ENCODE measurements at places on chromosomes 7 and 10.

GRCh38 chr10:97532935-97533671 lies 34.4 kb downstream of the UBTD1 start:
- no peak for DNase-seq

- DNase-seq, result no peak
Measured at GRCh38 chr7:36601601-36602000, 122.7 kb downstream of the AOAH start.

DNA sequence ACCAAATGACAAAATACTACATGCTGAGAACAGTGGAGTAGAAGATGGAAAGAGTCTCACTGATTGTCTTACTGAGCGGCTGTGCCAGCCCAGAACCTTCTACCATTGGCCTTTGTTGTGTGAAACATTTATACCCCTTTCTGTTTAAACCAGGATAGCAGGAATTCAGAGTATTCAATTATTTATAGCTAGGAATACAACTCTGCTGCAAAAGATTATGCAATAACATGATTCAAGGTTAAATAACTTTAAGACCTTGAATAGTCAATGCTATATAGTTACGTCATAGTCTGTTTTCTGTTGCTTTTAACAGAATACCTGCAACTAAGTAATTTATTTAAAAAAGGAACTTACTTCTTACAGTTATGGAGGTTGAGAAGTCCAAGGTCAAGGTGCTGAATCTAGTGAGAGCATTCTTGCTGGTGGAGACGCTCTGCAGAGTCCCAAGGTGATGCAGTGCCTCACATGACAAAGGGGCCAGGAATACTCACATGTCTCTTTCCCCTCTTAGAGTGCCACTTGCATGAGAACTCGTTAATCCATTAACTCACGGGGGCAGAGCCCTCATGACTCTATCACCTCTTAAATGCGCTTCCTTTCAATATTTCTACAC lies 371.8 kb downstream of the MDFIC start:
- DNase-seq, result no peak

GRCh38 chr7:145378197-145378596 lies 542.3 kb upstream of the TPK1 start:
- no peak for DNase-seq

GRCh38 chr7:138738114-138738513 lies 37.0 kb upstream of the SVOPL start:
- DNase-seq, result no peak

- no peak for DNase-seq
Measured at GRCh38 chr10:104054430-104054829, 31.2 kb downstream of the COL17A1 start.

GRCh38 chr7:129168231-129169021 lies 20.0 kb upstream of the SMO start:
- no peak for DNase-seq

- no peak for DNase-seq
Measured at GRCh38 chr7:29965030-29965429, 24.6 kb downstream of the SCRN1 start.

DNA sequence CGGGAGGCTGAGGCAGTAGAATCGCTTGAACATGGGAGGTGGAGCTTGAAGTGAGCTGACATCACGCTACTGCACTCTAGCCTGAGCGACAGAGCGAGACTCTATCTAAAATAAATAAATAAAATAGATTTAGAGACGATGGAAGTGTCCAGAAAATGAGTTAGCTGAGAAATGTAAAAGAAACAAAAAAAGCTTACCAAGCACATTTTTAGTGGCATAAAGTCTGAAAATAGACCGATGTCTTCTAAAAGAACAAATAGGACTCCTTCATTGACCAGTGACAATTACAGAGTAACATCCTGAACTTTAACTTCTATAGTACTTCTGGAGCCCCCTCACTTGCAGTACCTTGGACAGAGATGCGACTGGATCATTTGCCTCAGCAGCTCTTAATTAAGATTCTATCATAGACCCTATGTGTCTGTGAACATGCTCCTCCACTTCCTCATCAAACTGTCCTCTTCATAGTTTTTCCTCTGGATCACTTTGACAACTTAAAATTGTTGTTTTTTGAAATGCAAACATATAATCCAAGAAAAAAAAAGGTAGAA lies 25.2 kb upstream of the SRPK2 start:
- no peak for DNase-seq

DNA sequence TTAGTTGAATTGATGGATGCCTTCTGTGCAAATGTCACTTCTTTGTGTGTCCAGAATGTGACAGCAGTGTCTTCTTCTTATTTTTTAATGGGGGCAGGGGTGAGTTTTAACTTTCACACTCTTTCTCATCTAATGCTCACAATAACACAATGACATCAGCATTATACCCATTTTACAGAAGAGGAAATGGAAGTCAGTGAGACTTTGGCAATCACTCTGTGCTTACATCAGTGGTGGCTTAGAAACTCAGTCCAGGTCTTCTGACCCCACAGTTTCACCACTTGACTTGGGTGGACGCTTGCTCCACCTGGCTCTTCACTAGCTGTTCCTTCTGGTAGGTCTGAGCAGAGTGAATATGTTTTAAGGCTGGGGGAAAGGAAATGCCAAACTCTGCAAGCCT lies 124.0 kb downstream of the PRKCQ start:
- no peak for DNase-seq

DNA sequence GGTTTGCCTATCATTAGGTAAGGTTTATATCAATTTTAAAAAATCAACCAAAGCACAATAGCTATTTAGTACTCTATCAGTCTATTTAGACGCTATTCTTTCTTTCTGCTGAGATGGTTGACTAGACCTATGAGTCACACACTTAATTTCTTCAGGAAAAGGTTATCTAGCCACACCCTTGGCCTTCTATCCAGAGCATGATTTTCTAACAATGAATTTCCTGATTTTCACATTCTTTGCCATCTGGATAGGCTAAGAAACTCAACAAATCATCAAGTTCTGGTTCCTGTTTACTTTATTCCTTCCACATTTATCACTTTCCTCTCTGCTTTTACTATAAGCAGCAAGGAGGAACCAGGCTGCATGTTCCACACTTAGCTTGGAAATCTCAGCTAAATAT lies 8.1 kb downstream of the PRPS1L1 start:
- DNase-seq, result no peak

- no peak for DNase-seq
Measured at GRCh38 chr10:133009218-133009950, 67.0 kb upstream of the CFAP46 start.

DNA sequence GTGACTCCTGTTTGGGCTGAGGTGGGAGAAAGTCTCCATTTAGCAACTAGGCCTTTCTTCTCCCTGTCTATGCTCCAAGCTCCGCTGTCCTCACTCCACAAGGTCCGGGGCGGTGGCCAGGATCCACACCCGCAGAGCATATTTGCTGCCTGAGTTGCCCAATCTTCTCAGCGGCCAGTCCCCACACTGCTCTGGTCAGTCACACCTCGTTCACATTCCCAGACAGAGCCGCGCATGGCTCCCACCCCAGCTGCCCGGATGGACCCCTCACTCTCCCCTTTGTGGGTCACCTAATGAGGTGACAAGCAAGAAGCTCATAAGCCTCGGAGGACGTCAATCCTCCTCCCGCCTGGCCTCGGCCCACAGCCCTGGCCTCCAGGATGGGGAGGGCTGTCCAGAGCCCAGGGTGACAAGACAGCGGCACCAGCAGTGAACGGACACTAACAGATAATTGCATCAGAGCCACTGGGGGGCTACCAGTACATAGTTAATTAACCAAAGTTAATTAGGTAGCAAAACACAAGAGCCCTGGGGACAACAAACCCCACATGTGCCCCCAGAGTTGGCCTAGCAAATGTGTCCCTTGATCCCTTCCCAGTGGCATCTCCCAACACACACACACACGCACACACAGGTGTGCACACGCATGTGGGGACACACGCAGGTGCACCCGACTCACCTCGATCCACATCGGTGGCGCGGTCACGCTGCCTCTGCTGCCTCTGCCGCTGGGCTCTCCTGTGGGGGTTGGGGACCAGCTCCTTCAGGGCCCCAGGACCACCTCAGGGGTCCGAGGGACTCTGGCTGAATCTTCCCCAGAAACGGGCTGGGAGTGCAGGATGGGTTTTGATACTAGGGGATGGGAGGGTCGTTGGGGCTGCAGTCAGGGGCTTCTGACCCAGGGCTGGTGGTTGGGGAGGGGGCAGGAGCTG lies 11.8 kb downstream of the EPHA1 start:
- no peak for DNase-seq

DNA sequence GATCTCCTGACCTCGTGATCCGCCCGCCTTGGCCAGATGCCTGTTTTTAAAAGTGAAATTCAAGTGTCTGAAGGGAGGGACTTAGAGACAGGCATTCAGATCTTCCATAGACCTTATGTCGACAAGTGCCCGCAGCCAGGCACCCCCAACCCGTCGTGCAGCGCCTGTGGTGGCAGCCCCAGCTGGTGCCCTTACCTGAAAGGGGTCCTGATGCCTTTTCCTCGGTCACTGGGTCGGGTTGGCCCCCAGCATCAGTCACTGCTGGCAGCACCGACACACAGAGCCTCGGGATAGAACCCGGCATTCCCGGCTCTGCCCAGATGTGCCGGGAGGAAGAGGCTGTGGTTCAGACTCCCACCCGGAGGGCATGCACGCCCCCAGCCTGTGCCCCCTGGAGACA lies 23.3 kb downstream of the LRRC27 start:
- no peak for DNase-seq

DNA sequence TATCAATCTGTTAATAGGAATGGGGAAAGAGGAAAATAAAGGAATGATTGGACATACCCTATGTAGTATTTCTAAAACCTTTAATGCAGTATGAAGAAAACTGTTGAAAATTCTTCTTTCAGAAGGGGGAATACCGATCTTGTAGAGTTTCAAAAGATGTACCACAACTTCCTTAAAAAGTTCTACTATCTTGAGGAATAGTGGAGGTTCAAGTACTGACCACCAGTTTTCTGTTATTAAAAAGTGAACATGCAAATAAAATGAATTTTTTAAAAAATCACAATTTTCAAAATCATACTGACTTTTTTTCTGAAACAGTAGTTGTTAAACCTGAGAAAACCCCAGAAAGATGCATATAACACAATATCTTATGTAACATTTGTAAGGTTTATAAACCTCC lies 86.5 kb downstream of the HERC4 start:
- no peak for DNase-seq

DNA sequence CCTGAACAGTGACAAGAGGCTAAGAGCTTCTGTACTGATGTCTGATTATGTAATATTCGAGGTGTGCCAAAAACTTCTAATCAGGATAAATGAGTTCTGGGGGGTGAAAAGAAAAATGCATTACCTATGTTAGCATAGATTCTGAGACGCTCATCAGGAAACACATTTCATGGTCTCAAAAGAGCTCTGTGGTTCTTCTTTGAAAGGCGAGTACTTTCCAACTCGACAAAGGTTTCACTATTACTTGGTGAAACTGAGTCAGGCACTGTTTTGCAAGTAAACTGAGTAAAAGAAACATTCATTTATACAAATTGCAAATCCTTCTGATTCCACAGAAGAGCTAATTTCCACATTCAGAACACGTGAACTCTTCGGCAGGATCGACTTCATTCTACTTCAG lies 523.2 kb downstream of the GATA3 start:
- no peak for DNase-seq

- no peak for DNase-seq
Measured at GRCh38 chr10:117166418-117167345, 28.6 kb upstream of the VAX1 start.

- DNase-seq, result no peak
Measured at GRCh38 chr10:132264306-132264950, 43.3 kb downstream of the STK32C start.

GRCh38 chr10:75032813-75033212 lies 78.6 kb upstream of the SAMD8 start:
- DNase-seq, result no peak

DNA sequence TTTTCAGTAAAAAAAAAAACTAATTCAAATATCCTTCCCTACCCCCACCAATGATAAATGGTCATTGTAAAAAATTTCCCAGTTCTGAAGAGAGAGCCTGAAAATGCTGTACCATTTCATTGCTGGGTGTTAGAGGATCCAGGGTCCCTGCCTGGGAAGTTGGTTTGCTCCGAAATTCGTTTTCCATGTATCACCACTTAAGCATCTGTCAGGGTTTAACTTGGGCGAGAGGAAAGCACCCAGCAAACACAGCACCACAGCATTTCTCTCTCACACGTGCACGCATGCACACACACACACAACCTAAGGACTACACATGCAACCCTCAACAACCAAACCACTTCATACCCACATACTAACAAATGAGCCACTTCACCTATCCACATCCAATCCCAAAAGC lies 42.1 kb upstream of the EMX2 start:
- no peak for DNase-seq

GRCh38 chr7:139697056-139697455 lies 80.7 kb downstream of the HIPK2 start:
- DNase-seq, result no peak

- DNase-seq, result no peak
Measured at GRCh38 chr7:140059273-140060242, 3.2 kb downstream of the PARP12 start.

DNA sequence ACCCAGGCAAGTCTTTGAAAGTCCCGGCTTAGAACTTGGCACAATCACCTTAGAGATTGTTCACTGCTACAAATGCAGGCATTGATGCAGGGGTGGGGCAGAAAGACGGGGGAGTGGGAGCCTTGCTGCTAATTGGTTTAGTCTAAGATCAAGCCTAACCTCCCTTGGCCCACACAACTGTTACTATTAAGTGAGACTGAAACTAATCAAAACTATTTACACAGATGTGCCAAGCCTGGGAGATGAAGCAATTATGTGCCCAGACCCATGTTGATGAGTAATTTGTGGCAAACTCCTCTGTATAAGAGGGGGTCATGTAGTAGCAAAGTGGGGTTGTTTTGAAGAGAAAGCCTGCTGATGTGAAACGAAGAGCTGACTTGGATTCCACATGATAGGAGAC lies 178.2 kb upstream of the ITGB1 start:
- peak; percentile 32 for DNase-seq

GRCh38 chr10:99234041-99234790 lies 1.4 kb downstream of the HPSE2 start:
- DNase-seq, result peak; percentile 17

GRCh38 chr7:2876031-2876731 lies 32.1 kb upstream of the GNA12 start:
- DNase-seq, result no peak

- DNase-seq, result no peak
Measured at GRCh38 chr7:36058020-36058592, 94.9 kb upstream of the EEPD1 start.

DNA sequence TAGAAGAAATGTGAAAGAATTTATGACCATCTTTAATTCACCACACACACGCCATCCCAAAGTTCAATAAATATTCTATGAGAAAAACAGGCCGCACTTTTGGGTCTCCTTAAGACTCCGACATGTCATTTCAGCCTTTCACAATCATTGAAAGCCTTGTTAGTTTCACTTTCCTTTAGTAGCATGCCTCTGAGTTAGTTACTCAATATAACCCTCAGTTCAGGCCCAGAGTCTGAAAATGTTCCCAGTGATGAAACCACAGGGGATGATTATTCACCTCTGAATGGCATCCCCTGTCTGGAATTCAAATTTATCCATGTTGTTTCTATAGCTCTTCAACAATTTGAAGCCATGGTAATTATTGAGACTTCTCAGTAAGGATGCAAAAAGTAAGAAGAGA lies 278.1 kb upstream of the NRP1 start:
- DNase-seq, result no peak

Measured in GM12878 (cell line).